Esophagus mucosa (tissue), 1 donor: ENCODE measurements at places on chromosomes 16 and 17. TPM values are rescaled to one million over a fixed set of nuclear protein-coding genes. Genes with fewer than 3 reads are reported as not detected.

KRTAP1-1 gene
- not detected for total RNA-seq

CACNA1H gene
- total RNA-seq, result 1.1 TPM

RBFOX1 gene
- total RNA-seq, result not detected

NPIPA5 gene
- total RNA-seq, result 5.1 TPM

ARHGAP23 gene
- total RNA-seq, result 148 TPM

EPX gene
- not detected for total RNA-seq

SBK1 gene
- 0.52 TPM for total RNA-seq

- ATAC-seq, result peak; percentile 67
These were observed 542 bp downstream of the KLHL36 start for GRCh38 chr16:84648595-84649510.

DNA sequence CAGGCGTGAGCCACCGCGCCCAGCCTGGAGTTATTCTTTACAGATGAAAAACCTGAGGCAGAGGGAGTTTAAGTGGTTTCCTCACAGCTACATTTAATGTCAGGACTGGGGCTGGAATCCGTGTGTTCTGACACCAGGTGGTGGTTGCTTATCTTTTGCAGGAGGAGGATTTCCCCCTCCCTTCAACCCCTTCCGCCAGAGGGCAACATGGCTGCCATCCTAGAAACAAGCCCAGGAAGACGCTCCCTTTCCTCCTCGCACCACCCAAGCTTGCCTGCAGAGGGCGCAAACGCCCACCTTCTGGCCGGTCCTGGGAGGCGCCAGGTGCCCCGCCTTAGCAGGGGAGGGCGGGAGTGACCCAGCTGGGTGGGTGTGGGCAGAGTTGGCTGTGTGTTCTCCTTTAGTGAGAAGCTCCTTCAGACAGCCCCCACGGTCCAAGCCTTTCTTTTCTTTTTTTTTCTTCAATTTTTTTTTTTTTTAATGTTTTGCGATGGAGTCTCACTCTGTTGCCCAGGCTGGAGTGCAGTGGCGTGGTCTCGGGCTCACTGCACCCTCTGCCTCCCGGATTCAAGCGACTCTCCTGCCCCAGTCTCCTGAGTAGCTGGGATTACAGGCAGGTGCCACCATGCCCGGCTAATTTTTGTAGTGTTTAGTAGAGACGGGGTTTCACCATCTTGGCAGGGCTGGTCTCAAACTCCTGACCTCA is 9.9 kb upstream of the RAP1GAP2 start:
- ATAC-seq, result peak; percentile 93

DNA sequence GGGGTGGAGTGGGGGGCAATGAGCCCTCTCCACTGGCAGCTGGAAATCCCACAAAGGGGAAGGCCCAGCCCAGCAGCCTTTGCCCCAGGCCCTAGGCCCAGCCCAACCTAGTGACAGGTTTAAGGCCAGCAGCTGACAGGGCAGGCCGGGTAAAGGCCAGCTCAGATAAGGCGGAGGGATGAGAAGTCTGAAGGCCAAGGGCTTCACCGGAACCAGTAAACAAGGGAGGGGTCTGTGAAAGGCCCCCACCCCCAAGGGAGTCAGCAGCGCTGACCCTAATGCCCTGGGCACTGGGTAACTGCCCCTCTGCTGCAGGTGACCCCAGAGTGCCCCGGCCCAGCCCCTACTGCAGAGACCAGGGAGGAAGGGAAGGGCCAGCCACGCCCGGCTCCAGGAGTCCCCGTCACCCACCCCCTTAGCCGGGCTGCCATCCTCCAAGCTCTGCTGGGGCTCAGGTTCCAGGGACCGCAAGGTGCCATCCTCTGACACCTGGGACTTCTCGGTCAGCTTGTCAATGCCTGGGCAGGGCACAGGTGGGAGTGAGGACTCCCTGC is 17.5 kb downstream of the OTOP3 start:
- no peak for ATAC-seq

GRCh38 chr16:63703612-63704011 is 1418.3 kb downstream of the CDH11 start:
- ATAC-seq, result no peak

- ATAC-seq, result no peak
These were observed 223.0 kb downstream of the NTN1 start for GRCh38 chr17:9244066-9245052.

GRCh38 chr17:55708175-55708974 is 14.3 kb downstream of the TMEM100 start:
- no peak for ATAC-seq

DNA sequence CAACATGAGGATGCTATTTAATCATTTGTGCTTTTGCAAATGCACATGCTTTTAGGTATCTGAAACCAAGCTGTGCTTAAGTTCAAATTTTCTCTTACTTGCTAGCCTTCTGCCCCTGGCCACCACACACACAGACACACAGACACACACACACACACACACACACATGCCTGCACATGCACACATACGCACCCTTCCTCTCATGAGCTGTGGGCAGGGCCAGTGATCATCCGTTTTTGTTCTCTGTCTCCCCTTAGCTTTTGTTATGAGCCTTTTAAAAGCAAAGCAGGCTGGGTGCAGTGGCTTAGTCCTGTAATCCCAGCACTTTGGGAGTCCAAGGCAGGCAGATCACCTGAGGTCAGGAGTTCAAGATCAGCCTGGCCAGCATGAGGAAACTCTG is 34.2 kb downstream of the CD300LF start:
- no peak for ATAC-seq

DNA sequence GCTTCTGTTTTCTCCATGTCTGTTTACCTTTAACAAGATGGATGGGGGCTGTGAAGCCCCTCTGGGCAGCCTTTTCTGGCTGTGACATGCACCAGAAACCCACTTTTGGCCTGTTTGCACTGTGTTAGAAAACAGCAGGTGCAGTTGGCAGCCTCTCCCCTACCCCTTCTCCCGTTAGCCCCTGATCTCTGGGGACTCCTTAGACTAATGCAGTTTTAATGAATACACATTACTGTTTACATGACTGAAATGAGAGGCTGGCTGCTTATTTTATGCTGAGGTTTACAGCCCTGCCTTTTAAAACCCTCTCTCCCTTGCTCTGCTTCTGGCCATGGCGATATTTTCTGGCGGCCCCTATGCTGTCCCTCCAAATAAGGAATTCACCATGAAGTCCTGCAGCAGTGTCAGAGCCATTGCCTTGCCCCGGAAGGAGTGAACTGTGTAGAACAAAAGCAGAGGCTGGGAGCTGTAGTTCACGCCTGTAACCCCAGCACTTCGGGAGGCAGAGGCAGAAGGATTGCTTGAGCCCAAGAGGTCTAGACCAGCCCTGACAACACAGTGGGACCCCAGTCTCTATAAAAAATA is 79.3 kb downstream of the PRKCB start:
- no peak for ATAC-seq

DNA sequence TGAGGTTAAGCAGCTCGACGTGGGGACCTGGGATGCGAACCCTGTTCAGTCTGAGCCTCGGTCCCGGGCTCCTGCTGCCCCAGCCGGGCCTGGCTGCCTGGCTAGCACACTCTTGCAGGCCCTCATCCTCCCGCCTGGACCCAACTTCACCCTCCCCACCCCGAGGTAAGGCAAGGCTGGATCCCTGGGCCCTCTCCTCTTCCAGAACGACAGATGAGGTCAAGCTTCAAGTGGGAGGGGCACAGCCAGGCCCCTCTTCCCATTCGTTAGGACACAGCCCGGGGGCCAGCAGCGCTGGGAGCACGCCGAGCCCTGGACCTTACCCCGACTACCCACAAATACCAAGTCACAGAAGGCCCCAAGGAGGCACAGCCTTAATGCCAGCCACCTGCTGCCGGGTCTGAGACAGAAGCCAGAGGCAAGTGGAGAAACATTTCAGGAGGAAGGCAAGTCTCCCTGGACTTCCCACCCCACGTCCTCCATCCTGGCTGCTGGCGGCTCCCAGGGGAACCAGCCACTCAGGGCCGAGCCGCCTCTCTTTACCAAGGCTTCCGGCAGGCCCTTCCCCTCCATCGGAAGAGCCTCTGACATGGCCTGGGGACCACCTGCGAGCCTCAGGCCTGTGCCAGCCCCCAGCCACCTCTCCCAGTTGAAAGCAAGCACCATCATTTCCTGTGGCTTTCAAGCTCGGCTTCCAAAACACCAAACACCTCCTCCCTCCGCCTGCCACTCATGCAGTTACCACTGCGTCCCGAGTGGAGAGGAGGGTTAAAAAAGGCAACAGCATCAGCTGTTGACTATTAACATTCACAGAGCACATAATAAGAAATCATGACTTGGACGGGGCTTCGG is 59.9 kb downstream of the RPH3AL start:
- ATAC-seq, result no peak

DNA sequence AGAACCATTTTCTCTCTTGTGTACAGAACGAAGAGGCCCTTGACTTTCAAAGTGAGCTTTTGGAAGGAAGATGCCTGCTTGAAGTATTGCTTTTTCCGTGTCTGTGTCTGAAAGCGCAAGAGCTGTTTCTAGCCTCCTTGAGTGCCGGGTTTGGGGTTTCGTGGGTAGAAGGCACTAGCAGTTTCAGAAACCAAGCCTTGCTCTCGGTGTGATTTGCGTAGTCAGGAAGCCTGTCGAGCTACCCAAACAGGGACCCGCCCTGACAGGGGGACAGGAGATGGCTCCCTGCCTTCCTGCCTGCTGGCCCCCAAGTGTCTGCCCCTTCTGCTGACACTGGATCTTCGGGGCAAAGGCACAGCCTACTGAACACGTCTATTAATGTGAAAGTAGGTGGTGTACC is 322.0 kb downstream of the MAF start:
- ATAC-seq, result no peak

DNA sequence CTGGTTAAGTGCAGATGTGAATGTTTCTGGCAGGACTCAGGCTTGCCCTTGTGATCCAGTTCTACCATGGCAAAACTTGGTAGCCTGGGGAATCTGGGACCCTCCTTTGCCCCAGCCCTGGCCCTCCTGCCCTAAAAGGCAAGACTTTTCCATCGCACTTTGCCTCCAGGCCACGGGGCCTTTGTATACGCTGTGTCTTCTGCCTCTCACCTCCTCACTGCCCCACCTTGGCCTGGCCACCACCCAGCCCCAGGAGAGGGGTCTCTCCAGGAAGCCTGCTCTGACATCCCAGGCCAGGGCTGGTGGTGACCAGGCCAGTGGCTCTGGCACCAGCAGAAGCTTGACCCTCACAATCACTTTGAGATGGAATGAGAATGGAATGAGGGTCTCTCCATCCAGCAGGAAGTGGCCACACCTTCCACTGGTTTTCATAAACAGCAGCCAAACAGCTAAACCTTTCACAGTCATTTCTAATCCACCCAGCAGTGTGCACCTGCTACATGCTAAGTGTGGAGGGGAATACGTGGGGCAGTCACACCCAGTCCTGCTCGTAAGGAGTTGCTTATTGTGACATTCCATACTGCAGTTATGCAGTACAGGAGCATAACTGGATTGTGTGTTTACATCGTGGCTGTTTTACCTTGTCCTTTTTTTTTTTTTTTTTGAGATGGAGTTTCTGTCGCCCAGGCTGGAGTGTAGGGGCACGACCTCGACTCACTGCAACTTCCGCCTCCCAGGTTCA is 1.6 kb upstream of the MRPL38 start:
- peak; percentile 35 for ATAC-seq

DNA sequence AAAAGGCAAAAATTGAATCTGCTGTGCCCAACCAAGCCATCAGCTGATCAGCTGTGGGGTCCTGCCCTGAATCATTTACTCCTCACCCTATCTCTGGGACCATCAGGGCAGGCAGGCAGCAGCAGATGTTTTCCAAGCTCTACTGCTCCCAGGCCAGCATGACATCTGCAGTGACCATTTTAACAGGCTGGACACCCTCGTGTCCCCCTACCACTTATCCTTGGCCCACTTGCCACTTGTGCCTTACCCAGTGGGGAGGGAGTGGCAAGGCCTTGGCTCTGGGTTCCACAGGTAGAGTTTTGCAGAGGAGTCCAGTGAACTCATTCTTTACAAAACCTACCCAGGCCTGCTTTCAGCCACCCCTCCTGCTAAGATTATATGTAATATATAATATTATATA is 12.0 kb upstream of the CA4 start:
- no peak for ATAC-seq
